A549 treated with Mapracorat at 1 μM for 4 hours (cell line): ENCODE measurements at places on chromosomes 2 and 18. TPM values are rescaled to one million over a fixed set of nuclear protein-coding genes. Genes with fewer than 3 reads are reported as not detected.

Gene WDR35
- 12.9 to 15.6 TPM (median 15.2 TPM) in 5 replicates for total RNA-seq

Gene CHST10
- 13.3 to 15.5 TPM (median 14.9 TPM) in 5 replicates for total RNA-seq

Gene FNDC4
- 3.5 to 5.3 TPM (median 3.8 TPM) in 5 replicates for total RNA-seq

Gene CCBE1
- total RNA-seq = 7.3 to 16.3 TPM (median 13.3 TPM) in 5 replicates

Gene ANKRD36
- total RNA-seq = 4.5 to 8.9 TPM (median 6.9 TPM) in 5 replicates

Gene CD28
- not detected in 5 replicates for total RNA-seq

Gene COL4A3
- 0.54 to 1.6 TPM (median 0.80 TPM) in 5 replicates for total RNA-seq

Gene KCNE4
- total RNA-seq = 0.43 to 0.56 TPM (median 0.50 TPM) in 5 replicates

Gene TRIP12
- 75.0 to 110 TPM (median 94.3 TPM) in 5 replicates for total RNA-seq

Gene CCDC121
- 3.4 to 4.3 TPM (median 3.8 TPM) in 5 replicates for total RNA-seq

Gene TRIM43
- total RNA-seq = not detected in 5 replicates

Gene UPP2
- total RNA-seq = not detected in 5 replicates
